ENCODE measurements at places on chromosomes 16 and 17. TPM values are rescaled to one million over a fixed set of nuclear protein-coding genes. Genes with fewer than 3 reads are reported as not detected.

DNA sequence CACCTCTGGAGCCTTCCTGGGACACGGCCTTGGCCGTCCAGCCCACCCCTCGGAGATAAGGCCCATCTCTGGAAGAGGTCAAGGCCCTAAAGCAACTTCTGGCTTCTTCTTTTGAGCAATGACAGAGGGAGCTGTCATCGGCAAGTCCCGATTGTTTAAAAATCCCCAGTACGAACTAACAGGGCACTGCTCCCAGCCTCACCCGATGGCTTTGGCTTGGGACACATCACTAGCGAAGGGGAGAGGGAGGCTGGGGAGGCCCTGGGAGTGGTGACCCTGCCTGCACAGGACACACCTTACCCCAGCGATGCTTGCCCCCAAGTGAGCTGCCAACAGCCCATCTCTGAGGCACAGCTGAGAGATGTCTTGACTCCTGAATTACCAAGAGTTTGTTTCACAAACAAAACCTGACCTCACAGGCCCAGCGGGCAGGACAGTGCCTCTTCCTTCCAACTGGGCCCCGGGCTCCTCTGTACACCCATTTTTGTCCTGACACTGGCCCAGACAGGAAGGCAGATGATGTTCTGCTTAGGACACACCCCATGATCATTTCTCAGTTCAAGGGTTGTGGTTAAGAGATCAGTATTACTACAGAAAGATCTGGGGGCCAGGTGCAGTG lies 4.8 kb downstream of the SYNGR2 start:
- no peak for DNase-seq

DNA sequence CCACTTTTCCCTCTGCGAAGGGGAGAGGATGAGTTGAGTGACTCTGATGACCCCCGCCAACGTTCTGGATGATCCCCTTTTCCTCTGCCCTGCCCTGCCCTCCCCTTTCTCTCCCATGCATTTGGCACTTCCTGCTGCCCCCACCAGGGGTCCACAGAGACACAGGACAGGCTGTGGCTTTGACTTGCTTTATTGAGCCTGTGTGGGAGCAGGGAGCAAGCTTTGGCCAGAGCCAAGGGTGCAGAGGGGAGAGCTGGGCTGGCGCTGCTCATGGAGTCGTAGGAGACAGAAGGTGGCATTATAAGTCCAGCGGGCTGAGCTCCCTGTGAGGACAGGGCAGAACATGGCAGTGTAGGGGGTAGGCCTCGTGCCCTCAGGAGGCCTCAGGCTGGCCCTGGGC lies 1.6 kb downstream of the PPY start:
- no peak for DNase-seq

GRCh38 chr17:795721-796120 lies 13.6 kb downstream of the MRM3 start:
- DNase-seq: no peak

GRCh38 chr16:90078579-90078895 lies 1.4 kb upstream of the PRDM7 start:
- DNase-seq: no peak

DNA sequence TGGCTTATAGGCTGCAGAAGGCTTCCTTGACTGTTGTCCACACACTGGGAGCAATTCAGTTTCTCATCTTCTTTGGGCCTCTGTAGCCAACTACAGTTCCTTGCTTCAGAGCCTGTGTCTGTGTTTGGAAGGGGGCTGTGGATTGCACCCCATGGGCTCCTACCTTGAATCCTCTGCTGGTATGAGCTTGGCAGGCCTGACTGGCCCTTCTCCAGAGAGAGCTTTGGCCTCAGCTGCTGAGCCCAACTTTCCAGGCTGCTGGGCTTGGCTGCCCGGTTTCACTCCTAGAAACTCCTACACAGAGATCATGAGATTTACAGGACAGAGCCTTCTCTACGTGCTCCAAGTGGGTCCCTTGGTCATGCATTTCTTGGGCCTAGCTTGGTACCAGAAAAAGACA lies 354.4 kb downstream of the SNX29 start:
- DNase-seq: no peak

DNA sequence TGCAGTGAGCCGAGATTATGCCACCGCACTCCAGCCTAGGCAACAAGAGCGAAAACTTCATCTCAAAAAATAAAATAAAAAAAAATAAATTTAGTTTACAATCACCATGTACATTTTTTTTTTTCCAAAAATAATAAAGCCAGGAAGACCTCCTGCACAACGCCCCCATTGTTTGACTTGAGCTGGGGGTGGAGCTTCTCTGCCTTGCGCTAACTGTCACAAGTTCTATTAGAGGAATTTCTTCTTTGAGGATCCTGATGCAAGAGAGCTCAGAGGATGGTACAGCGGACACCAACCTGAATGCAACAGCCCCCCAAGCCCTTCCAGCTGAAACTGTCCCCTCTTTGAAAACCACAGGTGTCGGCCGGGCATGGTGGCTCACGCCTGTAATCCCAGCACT lies 24.9 kb upstream of the CBX4 start:
- DNase-seq: no peak

DNA sequence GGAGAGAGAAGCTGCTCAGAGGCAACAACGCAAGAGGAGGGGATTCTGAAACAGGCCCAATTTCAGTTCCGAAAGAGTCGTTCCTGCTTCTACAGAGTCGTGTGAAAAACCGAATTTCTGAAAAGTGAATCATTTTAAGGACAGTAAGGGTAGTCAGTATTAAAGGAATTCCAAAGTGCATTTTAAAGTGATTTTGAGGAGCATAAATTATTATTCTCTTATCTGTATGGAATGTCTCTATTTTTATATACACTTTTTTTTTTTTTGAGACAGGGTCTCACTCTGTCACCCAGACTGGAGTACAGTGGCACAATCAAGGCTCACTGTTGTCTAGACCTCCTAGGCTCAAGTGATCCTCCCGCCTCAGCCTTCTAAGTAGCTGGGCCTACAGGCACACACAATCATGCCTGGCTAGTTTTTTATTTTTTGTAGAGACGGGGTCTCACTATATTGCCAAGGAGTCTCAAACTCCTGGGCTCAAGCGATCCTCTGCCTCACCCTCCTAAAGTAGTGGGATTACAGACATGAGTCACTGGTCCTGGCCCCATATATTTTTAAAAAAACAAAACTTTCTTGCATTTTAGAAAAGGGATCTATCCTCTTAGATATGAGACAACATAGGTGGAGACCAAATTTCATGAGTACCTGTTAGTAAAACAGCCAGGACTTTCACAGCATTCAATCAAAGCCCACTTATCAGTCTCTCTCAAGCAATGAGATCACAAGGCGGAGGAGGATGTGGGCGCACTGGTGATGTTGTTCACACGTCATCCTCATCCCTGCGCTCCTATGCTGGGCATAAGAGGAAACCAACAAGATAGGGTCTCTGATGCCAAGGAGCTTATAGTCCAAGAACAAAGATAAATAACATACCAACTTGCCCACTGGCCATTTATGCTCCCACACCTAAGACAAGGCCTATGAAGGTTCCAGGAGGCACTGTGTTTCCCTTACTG lies 53.2 kb downstream of the SMG6 start:
- no peak for DNase-seq

GRCh38 chr16:85159179-85159980 lies 47.1 kb upstream of the CIBAR2 start:
- no peak for DNase-seq

DNA sequence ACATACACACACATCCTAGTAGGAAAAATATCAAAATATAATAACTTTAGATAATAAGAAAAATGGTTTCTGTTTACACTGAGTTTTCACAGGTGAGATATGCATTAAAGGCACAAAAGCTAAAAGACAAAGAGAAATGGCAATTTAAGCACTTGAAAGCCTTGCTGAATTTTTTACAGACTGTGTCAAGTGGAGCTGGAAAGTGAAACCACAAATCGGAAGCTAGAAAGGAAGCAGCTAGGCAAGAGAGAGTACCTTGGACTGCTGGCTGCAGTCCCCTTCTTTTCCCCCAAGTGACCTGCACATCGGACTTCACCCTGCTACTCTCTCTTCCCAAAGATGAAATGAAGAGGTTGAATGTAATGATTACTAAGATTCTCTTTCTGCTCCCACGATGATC lies 135.1 kb downstream of the CDH13 start:
- DNase-seq: no peak

- DNase-seq: no peak
Measured at GRCh38 chr16:71453036-71453435, 9.0 kb downstream of the ZNF23 start.

DNA sequence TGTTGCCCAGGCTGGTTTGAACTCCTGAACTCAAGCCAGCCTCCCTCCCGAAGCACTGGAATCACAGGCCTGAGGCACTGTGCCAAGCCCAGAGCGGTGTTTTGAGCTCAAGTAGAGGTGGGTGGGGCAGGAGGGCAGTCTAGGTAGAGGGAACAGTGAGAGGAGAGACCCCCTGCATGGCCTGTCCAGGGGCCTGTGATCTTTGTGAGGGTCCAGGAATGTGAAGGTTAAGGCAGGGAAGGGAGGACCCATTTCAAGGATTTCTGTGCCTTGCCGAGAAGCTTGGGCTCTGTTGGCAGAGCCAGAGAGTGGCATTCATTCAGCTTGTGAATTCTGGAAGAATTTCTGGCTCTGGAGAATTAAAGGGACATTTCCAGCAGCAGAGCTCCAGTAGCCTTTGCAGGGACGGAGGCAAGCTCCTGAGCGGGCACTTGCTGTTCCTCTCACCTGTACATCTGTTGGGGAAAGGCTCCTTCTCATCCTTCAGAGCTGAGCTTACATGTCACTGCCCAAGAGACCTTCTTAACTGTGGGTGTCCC lies 2.7 kb downstream of the WWOX start:
- DNase-seq: no peak

DNA sequence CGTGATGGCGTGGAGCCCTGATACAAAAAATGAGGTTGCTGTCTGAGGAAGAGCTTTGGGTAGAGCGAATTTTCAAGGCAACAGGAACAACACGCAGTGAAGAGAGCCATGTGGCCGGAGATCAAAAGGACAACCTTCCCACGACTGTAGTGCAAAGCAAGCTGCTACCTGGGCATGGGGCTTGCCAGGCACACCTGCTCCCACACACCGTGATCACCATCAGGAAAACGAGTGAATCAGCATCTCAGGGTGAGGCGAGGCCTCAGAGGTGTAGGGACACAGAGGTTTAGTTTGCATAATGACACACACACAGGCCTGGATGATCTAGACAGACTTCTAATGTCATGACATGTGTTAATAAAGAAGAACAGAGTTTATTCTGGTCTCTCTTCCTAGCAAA lies 65.7 kb downstream of the PARN start:
- DNase-seq: no peak

- DNase-seq: no peak
Measured at GRCh38 chr16:879986-880385, 79.5 kb upstream of the GNG13 start.

GRCh38 chr16:84095466-84095865 lies 21.3 kb downstream of the MBTPS1 start:
- no peak for DNase-seq

DNA sequence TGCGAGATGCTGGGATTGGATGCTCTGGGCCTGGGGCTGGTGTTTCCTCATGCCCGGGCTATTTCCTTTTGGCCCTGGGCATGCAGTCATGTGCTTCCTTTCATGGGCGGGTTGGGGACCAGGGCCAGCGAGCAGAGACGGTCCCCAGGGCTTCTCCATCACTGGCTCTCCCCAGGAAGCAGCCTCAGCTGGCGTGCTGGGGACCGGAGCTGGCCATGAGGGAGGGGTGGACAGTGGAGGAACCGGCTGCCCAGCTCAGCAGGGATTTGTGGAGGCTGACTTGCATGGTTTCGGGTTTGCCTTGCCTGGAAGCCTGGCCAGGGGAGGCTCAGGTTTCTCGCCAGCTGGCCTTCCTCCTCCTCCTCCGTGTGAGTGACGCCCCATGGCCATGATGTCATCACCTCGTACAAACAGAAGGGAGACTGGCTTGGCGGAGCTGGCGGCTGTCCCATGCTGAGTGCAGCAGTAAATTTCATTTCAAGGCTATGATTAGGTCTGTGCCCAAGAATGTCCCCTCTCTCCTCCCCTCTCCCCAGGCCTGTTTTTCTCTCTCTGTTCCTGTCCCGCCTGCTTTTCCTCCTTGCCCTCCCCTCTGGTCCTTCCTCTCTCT lies 8.9 kb upstream of the TIMP2 start:
- no peak for DNase-seq

KRT31 gene
- not detected for total RNA-seq

TMEM235 gene
- not detected for total RNA-seq

NPIPB13 gene
- total RNA-seq: 30.3 TPM

GPR179 gene
- not detected for total RNA-seq

ABCC11 gene
- total RNA-seq: not detected

KRTAP9-4 gene
- not detected for total RNA-seq

KCNJ18 gene
- not detected for total RNA-seq

AKAP1 gene
- total RNA-seq: 26.3 TPM

ASPHD1 gene
- total RNA-seq: not detected

SLC7A5 gene
- total RNA-seq: 50.4 TPM

ICAM2 gene
- total RNA-seq: 113 TPM

CTRB1 gene
- total RNA-seq: not detected

All from T-helper 17 cell (primary cell).